GM23248 (cell line): ENCODE measurements at places on chromosomes 2 and 18.

DNA sequence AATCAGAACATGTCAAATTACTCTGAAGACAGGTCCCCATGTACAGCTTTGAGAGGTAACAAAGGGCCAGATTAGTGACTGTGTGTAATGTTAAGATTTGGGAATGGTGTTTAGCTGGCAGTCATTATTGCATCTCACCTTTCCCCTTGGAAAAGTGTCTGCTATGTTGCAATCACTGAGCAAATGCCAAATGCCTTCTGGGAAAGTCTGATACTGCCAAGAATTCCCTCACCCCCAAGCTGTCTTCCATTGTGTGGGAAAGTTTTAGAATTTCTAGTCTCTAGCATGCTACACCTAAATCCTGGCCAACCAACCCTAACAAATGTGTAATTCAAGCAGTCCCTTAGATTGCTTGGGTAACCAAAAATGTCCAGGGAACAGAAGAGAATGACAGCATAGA is 13.6 kb upstream of the PELI1 start:
- peak; percentile 15 for DNase-seq

DNA sequence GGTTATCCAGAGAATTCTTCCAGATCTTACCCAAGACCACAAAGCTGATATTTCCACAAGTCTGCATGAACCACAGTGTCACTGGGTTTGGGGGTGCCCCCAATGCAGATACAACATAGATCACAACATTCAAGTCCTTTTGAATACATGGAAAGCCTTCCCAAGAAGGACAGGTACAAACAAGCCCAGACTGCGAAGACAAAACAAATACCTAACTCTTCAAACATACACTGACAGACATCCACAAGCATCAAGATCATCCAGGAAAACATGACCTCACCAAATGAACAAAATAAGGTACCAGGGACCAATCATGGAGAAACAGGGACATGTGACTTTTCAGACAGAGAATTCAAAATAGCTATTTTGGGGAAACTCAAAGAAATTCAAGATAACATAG is 93.1 kb downstream of the MDH1 start:
- no peak for DNase-seq

- DNase-seq, result peak; percentile 17
These were observed 221.2 kb downstream of the PIEZO2 start for GRCh38 chr18:10928011-10928771.

DNA sequence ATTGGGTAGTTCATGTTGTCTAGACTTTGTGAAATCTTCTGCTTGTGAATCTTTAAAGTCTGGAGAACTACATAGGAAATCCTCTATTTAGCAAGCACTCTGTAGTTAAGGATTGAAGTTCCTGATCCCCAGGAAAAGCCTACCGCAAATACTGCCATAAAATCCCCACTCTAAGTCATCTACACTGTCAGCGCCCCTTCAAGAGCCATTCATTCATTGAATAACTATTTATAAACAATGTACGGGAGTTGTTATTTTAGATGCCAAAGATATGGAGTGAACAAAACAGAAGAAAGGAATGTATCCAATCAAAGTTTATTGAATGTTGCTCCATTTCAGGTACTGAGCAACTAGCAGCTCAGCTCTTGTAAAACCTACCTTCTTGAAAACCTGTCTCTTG is 36.5 kb upstream of the SLC39A10 start:
- DNase-seq, result peak; percentile 33

DNA sequence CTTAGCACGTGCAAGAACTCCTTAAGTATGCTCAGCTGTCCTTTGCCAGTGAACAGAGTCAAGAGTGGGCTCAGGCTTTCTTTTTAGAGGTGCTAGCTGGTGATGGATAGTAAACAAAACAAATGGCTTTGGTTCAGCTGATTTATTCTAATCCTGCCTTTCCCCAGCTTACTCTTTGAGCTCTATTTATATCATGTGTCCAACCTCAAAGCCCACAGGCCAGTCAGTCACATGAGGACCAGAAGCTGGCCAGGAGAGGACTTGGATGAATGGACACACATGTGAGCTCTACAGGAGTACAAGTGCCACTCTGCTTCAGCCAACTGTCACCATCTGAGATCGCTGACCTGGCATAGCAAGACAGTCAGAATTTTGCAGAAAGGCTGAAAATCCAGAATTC is 59.4 kb downstream of the STK39 start:
- DNase-seq, result no peak

DNA sequence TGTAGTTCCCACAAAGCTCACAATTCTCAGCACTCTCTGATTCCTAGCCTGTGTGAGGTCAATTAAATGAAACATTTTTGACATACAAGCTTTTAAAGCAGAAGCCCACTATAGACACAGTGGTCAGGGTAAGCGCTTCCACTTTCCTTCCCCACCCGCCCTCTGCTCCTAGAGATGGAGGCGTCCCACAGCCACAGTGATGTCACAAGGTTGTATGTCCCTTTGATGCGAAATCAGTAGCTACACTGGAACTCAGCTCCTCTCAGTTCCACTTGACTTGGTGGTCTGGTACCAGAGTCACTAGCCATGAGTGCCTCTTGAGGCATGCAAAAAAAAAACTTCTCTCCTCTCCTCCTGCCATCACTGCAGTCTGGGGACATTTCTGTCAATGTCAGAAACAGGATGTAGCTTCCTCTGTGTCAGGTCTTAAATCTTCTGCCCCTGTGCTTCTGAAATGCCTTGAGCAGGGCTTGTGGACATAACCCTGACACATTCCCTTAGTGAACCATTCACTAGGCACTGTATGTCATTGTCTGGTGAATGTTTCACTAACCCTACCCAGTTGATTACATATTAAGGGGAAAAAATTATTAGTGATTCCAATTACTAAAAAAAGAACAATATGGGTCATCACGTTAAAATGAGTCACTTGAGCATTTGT is 7.8 kb downstream of the SULT1C4 start:
- DNase-seq, result no peak

- DNase-seq, result no peak
These were observed 11.7 kb upstream of the FBXO11 start for GRCh38 chr2:47918043-47918442.

DNA sequence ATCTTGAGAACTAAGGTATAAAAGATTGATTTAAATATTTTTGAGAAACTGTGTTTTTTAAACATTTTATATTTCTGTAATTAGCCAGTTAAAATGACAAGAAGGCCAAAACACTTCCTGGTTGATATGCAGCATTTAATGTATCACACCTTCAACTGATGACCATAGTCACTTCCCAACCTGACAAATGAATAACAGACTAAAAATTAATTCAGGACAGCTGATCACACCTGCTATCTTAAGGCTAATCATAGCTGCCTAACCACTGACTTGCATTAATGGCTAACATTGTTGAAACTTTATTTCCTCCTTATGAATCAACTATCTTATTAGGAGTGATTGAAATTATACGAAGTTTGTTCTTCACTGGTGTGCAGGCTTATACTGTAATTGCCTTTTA is 125.8 kb upstream of the MSTN start:
- DNase-seq, result no peak

DNA sequence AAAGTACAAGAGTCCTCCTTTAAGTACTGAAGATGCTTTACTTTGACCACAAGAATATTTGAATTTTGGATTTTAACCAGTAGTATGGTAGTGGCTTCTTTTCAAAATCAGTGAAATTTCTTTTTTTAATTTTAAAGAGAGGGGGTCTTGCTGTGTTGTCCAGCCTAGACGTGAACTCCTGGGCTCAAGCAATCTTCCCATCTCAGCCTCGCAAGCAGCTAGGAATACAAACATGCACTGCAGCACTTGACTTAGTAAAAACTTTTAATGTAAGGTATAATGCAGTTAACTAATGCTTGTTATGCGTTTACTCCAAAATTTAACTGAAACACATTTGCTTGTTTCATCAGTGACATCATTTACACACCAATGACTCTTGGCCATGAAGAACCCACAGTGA is 49.6 kb downstream of the EML4 start:
- no peak for DNase-seq

DNA sequence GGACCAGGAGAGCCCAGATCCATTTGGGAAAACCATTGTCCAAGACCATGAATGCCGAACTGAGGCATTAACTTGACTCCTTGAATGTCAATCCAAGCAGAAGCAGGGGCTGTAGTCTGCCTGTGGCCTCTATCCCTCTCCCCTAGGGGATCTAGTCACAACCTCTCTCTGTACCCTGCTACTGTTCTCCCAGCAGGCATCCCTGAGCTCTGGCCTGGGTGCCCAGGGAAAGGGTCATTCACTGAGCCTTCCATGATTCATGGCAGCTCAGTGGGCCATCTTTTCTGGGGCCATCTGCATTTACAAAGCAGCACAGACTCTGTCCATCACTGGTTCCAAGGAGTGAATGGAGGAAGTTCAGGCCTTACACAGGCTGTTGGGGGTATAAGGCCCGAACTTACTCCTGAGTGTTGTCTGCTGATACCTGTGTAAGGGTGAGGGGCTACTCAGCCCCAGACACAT is 151.8 kb downstream of the ZFP36L2 start:
- DNase-seq, result no peak

- DNase-seq, result no peak
These were observed 80.3 kb downstream of the SLC4A3 start for GRCh38 chr2:219707496-219708285.

- no peak for DNase-seq
These were observed 3.4 kb downstream of the SERPINB2 start for GRCh38 chr18:63890950-63891304.

DNA sequence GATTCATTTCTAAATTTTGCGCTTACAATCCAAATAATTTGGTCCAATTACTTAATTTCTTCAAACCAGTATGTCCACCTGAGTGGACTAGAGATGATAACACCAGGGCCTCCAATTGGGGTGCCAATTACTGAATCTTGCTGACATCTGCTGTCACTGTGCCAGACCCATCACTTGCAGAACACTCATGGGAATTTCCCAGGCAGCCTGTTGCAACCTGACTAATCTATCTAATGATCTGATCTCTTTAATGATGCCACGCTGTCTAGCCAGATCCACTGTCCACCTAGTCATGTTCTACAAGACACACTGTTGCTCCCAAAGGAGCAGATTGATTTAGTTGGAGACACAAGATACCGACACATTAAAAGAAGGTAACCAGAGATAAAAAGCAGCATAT is 11.8 kb upstream of the LRP1B start:
- no peak for DNase-seq

GRCh38 chr18:31679791-31680432 is 4.5 kb downstream of the B4GALT6 start:
- DNase-seq, result no peak

GRCh38 chr2:197460649-197461048 is 7.3 kb downstream of the COQ10B start:
- no peak for DNase-seq

- DNase-seq, result no peak
These were observed 278.9 kb upstream of the TCF4 start for GRCh38 chr18:55866886-55867285.

DNA sequence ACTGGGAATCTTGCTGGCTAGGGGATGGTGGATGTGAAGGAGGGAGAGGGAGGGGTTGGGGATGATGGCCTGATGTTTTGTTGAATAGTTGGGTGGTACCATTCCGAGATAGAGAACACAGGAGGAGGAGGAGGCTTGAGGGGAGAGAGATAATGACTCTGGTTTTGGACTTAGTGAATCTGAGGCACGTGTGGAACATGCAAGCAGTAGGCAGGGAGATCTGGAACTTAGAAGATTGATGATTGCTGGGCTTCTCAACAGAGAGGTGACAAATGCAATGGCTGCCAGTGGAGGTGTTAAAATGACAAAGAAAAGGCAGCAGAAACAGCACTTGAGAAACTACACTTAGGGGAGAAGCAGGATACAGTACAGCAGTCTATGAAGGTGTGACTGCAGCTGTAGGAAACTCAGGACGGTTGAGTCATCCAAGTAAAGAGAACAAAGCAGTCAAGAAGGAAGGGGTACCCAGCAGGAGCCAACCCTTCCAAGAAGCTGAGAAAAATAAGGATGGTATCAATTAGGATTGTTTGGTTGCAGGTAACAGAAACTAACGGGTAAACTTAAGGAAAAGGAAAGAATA is 221.4 kb upstream of the FBXO11 start:
- no peak for DNase-seq

DNA sequence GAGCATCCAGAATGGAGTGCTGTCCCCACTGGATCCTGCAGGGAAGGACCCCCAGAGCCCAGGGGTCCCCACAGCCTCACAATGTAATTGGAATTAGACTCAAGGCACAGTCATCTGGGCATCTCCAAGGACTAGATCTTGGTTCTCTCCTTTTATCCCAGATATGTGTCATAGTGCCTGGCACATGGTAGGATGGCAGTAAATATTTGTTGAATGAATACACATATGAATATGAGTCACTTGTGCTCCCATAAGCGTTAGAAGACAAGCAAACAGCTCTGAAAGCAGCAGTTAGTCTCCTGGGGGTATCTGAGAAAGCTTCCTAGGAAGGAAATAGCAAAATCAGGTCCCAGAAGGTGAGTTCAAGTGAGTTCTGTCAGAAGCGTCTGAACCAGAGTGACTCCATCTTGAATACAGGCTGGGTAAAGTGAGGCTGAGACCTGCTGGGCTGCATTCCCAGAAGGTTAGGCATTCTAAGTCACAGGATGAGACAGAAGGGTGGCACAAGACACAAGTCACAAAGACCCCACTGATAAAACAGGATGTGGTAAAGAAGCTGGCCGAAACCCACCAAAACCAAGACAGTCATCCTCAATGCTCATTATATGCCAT is 234.1 kb upstream of the ID2 start:
- DNase-seq, result peak; percentile 90

DNA sequence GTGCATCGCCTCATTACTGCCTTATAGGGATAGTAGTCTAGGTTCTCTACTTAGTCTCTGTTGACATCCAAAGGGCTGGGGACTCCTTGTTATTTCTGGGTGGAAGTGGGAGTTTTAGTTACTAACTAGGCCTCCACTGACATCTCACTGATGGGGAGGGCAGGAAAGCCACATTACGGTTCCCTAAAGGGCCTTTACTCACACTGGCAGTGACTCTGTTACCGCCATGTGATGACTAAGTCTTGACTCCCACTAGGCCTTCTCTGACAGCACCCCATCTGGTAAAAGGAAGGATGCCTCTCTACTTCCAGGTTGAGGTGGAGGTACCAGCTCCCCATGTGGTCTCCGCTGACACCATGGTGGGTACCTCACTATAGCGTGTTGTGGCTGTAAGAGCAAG is 14.0 kb upstream of the BCL2L11 start:
- peak; percentile 13 for DNase-seq

- no peak for DNase-seq
These were observed 1.1 kb upstream of the SP140 start for GRCh38 chr2:230224458-230224857.

- peak; percentile 92 for DNase-seq
These were observed 1.6 kb downstream of the KANSL1L start for GRCh38 chr2:210169516-210170195.

- DNase-seq, result no peak
These were observed 167.1 kb downstream of the RPRM start for GRCh38 chr2:153311432-153311831.
